ENCODE measurements at places on chromosomes 2 and 18.

DNA sequence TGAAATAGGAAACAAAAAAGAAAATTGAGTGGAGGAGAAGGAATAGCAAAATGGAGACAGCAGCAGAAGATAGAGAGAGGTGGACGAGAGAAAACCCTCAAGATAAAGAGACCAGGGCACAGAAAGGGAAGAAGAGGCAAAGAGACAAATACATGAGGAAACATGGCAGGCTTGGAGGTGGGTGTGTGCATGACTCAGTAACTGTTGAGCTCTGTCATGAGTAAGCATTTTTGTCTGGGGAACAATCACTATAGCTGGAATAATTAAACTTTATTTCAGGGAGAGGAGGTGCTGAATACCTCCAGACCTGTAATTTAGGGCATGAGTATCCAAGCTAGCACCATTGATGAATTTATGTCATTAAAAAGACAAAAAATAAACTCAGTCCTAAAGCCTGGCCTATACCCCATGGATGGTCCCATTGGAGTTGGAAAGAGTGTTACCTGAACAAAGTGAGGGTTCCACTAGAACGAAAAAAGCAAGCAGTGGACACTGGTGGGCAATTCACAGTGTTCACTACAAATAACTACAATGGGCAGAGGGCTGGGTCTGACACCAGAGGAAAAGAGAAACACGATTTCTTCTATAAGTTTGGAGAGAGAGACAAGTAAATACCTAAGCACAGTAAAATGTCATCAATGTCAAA lies 145.5 kb downstream of the ADCYAP1 start:
- DNase-seq = no peak

DNA sequence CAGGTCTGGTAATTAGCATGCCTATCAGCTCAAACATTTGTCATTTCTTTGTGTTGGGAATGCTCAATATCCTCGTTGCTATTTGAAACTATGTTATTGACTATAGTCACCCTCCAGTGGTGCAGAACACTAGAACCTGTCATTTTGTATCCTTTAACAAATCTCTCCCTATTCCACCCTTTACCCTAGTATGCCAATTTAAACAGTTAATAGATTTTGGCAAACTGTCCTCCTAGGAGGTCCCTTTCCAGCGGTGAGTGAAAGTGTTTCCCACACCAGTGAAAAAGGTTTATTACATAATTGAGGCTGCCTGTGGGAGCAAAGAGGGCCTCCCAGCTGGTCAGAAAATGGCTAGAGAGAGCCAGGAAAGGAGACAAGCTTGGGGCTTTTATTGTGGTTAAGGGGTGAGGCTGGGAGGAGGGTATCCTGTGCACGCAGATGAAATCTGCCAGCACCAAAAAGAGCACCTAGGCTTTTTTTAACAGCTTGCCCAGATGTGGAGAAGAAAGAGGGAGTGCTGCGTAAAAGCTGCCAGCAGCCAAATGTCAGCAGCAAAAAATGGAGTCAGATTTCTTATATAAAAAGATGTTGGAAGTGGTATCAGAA lies 1.8 kb upstream of the DRC1 start:
- no peak for DNase-seq

DNA sequence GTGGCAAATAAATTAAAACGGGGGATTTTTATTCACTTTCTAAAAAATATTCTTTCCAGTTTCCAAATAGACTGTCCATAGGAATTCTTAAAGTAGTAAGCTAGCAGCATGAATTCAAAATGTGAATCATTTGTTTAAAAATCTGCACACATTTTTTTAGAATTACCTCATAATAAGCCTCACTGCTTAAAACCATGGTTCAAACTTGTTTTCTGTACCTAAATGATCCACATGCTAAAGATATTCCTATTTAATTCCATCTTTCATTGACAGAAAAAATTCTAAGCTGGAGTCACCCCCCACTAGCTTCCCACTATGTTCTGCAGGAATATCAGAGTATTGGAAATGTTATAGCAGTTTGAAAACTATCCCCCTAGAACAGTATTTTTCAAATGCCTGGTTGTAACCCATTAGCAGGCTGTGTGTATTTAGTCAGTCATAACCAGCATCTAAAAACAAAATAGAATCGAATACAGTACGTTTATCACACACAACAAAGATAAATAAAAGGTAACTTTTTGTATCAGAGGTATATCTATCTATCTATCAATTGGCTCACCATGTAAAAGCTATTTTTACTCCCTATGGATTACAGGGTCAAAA lies 11.2 kb upstream of the IKZF2 start:
- no peak for DNase-seq

DNA sequence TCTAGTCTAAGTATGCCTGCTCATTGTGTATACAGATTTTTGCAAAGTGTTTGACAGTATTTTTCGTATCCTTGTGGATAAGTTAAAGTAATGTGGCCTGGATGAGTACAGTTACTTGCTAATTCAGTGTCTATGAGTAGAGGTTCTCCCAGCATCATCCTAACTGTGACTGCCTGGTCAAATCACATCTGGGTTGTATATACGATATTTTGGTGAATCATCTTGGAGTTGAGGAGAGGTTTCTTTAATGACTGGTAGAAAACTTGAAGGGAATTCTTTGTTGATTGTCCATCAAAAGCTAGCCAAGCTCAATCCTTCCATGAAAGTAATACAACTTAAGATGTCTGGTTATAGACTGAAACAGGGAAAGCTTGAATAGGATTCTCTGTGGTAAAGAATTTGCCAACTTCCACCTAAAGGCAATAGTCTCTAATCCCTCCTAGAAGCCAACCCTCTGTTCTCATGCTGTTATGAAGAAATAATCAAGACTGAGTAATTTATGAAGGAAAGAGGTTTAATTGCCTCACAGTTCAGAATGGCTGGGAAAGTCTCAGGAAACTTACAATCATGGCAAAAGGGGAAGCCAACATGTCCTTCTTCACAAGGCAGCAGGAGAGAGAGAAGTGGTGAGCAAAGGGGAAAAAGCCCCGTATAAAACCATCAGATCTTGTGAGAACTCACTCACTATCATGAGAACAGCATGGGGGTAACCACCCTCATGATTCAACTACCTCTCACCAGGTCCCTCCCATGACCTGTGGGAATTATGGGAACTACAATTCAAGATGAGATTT lies 19.4 kb upstream of the RALBP1 start:
- no peak for DNase-seq

DNA sequence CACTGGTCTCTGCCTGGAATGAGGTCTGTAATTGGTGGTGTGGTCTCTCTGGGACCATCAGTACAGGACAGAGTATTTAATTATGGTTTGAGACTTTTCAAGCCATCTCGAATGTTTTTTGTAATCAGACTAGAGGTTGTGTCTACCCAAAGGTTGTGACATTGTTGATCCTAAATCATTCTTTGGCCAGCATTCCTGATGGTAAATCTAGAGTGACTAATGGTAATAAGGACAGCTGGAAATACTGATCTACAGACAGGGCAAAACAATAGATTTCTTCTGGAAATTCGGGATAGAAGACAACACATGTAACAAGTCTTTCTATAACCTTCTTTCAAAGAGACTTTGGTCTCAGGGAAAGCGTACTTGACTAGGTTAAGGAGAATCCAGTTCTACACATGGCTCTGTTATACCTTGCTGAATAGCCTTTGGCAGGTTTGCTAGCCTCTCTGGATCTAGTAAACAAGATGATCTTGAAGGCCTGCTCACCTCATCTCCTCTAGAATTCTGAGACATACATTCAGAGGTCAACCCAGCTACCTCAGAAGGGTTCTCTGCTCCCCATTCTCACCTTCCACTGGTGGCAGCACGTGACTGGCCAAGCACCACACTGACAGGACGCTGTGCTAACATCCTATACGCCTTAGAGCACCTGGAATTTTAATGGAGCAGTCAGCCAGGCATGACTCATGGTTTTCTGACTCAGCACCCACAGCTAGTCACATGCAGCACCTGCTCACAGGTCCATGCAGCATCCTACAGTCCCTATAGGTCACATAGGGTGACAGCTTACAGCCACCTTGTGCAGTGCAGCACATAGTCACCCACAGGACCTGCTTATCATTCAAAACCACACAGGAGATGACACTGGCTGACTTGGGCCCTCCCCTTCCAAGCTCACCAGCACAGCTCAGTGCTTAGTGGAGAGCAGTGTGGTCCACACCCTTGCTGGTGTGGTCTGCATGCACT lies 12.2 kb downstream of the PLB1 start:
- no peak for DNase-seq

DNA sequence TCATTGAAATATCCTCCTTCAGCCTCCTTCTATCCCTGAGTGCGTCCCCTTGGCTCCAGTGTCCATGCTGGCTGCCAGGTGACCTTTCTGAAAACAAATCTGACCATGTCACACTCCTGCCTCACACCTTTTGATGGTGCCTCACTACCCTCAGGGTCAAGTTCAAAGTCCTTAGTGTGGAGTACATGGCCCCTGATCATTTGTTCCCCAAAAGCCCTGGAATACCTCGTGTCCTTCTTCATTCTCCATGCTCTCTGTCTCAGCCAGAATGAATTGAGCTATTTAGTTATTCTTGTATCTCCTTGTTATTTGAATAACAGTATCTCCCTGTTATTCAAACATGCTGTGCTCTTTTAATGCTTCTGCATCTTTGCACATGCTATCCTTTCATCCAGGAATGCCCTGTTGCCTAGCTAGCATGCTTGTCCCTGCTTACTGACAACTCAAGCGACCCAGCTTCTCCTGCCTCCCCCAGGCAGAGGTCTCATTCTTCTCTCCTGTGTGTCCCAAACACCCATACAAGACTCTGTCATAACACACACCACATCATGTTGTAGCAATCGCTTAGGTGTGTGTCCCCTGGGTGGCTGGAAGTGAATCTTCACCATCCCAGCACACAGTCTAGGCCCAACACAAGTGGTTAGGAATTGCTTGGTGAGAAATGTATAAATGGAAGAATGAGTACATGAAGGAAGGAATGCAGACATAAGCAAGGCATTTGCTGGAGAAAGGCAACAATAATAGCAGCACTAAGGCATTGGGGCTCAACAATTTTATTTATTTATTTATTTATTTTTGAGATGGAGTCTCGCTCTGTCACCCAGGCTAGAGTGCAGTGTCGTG lies 144.0 kb downstream of the DDX1 start:
- DNase-seq = no peak

- DNase-seq = no peak
These were observed 46.7 kb upstream of the GPR17 start for GRCh38 chr2:127599211-127599610.

- DNase-seq = no peak
These were observed 186.6 kb downstream of the NRP2 start for GRCh38 chr2:205868773-205869333.

DNA sequence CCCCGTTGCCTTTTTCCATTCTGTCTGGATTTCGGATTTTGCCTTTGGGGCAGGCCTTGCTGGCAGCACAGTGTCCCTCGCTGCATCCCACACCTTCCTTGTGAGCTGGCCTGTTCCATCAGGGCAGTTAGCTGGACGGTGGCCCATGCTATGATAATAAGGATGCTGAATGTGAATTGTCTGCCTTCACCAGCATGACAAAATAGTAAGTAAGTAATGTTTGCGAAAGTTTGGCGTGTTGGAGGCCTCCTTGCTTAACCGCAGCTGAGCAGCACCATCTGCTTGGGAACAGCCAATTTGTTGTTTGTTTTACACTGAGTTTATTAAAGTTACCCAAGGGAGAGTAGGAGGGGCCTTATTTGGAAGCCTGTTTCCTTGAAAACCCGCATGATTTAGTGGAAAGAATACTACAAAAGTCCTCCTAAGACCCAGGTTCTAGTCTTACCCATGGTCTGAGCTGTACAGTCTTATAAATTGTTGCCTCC lies 469.7 kb upstream of the FANCL start:
- no peak for DNase-seq

GRCh38 chr2:170238776-170239175 lies 60.8 kb downstream of the MYO3B start:
- DNase-seq = no peak

DNA sequence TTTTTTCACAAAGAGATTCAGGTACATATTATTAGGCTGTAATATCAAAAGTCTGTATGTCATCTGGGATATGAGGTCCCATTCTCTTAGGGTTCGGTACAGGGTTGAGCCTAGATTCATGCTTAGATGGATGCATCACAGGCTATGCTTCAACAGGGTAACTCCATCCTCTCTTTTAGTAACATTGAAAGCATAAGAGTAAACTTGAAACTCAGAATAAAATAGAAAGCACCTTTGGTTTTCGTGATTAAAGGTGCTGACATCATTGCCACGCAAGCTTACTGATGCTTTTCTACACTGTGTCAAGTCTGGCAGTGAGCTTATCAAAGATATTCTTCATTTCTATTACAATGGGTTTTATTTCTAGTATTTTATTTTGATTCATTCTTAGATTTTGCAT lies 419.1 kb upstream of the DSEL start:
- no peak for DNase-seq

- no peak for DNase-seq
These were observed 131.5 kb upstream of the LRATD1 start for GRCh38 chr2:14501061-14501460.

GRCh38 chr18:41587976-41588375 lies 367.1 kb upstream of the PIK3C3 start:
- DNase-seq = no peak

GRCh38 chr2:128536925-128537620 lies 218.4 kb upstream of the HS6ST1 start:
- DNase-seq = no peak

GRCh38 chr2:240213476-240214421 lies 73.3 kb upstream of the OTOS start:
- DNase-seq = peak; percentile 44

DNA sequence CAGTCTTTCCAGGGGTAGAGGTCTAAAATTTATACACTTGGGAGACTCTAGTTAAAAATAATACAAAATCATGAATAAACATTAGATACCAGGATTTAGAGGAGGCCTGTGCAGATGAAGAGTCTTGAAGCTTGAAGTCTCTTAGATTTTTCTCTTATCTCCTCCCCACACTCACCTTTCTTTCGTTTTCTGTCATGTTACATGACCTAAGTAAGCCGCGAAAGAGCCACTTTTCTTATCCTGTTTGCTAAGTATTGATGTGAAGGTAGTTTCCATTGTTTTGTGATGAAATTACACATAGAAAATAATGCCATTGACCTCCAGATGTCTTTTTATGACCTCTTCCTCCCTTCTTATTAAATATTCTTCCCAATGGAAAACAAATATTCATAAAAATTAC lies 367.8 kb downstream of the LRRTM1 start:
- no peak for DNase-seq

DNA sequence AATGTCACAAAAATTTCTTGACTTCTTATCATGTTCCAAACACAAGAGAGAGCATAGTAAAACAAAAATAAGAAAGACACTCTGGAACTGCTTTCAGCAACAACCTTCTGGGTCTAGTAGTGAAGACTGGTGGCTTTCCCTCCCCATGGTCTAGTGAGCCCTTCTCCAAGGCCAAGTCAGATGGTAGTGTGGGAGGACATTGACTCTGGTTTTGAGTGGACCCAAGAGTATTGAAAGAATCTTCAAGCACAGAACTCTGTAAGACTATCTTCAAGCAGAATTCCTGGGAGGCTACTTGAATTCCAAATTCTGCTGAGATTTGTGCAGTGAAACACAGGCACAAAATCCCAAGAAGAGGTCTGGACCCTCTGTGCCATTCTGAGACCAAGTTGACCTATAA lies 21.1 kb downstream of the ANTXR1 start:
- DNase-seq = no peak

GRCh38 chr2:225574582-225575138 lies 175.2 kb downstream of the NYAP2 start:
- DNase-seq = no peak
